ENCODE measurements at places on chromosomes 12 and 14. TPM values are rescaled to one million over a fixed set of nuclear protein-coding genes. Genes with fewer than 3 reads are reported as not detected.

DNA sequence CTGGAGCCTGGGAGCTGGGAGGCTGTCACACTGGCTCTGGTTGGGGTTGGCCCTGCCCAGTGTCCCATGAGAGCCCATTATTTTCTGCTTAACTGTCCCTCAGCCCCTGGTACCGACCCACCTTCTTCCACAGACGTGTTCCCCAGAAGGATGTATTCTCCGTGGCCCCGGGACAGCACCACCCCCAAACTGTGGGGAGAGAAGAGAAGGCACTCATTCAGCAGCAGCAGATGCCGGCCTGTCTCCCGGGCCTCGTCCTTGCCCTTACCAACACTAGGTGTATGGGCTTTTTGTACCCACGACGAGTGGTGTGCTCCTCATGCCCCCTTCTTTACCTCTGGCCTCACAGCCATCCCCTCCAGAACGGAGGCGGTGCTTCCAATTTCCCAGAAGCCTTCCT, 38.1 kb downstream of the LRTM2 start:
- no peak overlapping the region for H3K27ac ChIP-seq
- H3K4me3 ChIP-seq: no peak overlapping the region
- H3K36me3 ChIP-seq: no peaks in the 10 kb centered on the region
- no peak for DNase-seq

DNA sequence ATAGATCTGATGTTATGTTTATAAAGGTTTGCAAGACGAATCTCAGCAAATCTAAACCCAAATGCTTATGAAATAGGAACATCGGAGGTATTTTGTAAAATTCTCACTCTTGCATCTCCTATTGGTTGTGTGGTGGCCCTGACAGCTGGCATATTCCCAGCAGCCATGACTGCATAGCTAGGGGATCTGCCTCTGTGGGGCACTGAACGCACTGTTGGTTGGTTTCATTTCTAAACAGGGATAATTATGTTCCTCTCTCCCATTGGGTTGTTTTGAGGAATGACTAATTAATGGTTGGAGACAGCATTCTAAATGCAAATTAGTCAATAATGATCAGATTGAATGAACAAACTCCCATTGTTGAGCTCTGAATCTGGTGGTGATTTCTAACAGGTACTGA, 2.7 kb upstream of the BEST3 start:
- no peak overlapping the region for H3K27ac ChIP-seq
- DNase-seq: no peak
- no peaks in the 10 kb centered on the region for H3K36me3 ChIP-seq
- no peak overlapping the region for H3K4me3 ChIP-seq
- H3K27me3 ChIP-seq: no peaks in the 10 kb centered on the region

Gene CKB
- 39.4 TPM for total RNA-seq

Gene EIF2S3B
- total RNA-seq: 0.34 TPM

Gene CLEC4A
- total RNA-seq: 0.16 TPM

Data from SJSA1 (cell line).